ENCODE measurements at places on chromosomes 2 and 18.

GRCh38 chr18:65093346-65093745, 657.5 kb upstream of the CDH7 start:
- no peak for DNase-seq

GRCh38 chr2:238714038-238714528, 133.8 kb upstream of the TWIST2 start:
- DNase-seq = no peak

DNA sequence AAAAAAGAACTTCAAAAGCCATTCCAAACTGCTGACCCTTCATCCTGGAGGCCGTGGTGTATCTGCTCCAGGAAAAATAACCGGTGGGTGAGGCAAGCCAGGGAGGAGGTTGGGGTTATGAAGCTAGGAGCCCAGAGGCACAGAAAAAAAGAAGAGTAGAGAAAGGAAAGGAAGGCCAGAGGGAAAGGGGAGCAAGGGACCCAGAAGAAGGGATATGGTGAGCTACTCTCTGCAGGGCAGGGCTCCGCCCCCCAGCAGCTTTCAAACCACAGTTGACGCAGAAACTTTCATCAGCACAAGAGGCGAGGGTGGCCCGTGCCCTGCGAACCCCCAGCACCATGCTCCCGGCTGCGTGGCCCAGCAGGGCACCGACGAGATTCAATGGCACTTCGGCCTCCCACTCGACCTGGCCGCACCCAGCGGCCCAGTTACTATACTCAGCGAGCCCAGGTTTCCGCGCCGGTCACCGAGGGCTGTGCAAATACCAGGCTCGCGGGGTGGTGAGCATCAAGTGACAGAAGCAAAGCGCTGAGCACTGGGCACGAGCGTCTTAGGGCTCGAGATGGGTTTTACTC, 665 bp downstream of the MCM6 start:
- no peak for DNase-seq

DNA sequence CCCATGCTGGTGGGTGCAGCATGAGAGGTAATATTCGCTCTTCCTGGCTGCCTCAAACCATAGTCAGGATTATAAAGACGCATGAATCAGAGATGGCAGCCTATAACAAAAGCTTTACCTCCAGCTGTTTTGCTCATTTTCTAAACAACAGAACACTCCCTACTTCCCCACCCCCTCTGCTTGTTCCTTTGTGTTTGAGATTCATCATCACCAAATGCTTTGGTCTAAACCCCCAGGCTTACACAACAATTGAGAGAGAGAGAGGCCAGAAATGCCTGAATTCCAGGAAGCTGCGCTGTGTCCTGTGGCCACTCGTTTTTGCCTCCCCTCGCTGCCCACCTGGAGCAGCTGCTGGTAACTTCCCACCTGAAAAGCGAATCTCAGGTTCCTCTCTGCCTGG, 78.8 kb upstream of the CAPN13 start:
- DNase-seq = no peak

GRCh38 chr2:70381821-70382220, 80.0 kb upstream of the FAM136A start:
- DNase-seq = no peak

DNA sequence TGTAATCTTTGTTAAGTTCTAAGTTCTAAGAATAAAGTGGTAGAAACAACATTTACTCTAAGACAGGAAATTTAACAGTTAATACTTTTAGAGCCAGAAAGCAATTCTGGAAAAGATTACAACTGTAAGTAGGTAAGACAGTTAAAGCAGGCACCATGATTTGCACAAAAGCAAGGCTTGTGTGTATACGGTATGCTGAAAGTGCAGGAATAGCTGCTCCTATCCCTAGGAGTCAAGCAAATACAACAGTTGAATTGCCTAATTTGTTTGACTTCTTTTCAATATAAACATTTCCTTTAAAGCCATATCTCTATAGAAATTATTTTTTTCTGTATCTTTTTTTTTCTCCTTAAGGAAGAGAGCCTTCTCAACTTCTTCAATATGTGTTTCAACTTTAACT, 116.4 kb downstream of the KCNJ3 start:
- DNase-seq = no peak

GRCh38 chr2:237929979-237930378, 36.8 kb upstream of the UBE2F start:
- DNase-seq = no peak

GRCh38 chr18:11736656-11737055, 47.6 kb downstream of the GNAL start:
- DNase-seq = no peak

DNA sequence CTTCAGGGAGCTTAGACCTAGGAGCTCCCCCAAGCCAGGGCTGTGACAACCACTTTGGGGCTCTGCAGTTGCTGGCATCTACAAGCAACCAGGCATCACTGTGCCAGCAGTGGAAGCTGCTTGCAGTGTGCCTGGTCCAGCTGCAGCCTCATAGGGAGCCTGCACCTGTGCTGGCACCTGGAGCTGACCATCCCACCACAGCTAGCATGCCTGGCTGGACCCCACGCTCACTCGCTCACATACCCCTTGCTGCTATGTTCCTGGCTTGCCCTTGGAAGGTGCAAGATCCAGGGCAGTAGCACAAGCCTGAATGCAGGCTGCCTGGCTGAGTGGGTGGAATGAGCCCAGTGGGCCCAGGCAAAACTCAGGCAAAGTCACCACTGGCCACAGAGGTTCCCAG, 82.5 kb downstream of the ZNF804A start:
- no peak for DNase-seq

- DNase-seq = no peak
Observed at GRCh38 chr2:11676640-11677039, 6.6 kb upstream of the NTSR2 start.

- no peak for DNase-seq
Observed at GRCh38 chr2:175442441-175442840, 260.9 kb upstream of the ATP5MC3 start.

DNA sequence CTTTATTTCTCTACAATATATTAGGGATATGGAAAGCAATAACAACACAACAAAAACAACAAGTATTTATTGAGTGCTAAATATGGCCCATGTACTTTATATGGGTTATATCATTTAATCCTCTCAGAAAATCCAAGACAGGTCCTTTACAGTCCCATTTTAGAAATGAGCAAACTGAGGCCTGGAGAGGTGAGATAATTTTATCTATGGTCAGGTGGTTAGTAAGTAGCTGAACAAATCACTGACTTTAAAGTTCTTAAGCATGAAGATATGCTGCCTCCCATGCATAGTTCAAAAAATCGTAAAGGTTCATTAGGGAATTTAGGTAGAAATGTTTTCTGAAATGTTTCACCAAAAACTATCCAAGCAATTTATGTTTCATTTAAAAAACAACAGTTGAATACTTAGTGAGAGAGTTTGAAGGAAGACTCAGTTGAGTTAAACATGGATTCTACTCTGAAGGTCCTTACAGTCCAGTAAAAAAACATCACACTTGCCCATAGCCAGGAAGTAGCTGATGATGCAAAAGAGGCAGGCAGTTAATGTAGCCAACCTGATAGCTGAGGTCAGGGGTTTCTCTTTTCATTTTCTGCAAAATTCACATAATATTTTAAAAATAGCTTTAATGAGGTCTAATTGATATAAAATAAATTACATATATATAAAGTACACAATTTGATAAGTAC, 7.6 kb upstream of the NFE2L2 start:
- DNase-seq = no peak

DNA sequence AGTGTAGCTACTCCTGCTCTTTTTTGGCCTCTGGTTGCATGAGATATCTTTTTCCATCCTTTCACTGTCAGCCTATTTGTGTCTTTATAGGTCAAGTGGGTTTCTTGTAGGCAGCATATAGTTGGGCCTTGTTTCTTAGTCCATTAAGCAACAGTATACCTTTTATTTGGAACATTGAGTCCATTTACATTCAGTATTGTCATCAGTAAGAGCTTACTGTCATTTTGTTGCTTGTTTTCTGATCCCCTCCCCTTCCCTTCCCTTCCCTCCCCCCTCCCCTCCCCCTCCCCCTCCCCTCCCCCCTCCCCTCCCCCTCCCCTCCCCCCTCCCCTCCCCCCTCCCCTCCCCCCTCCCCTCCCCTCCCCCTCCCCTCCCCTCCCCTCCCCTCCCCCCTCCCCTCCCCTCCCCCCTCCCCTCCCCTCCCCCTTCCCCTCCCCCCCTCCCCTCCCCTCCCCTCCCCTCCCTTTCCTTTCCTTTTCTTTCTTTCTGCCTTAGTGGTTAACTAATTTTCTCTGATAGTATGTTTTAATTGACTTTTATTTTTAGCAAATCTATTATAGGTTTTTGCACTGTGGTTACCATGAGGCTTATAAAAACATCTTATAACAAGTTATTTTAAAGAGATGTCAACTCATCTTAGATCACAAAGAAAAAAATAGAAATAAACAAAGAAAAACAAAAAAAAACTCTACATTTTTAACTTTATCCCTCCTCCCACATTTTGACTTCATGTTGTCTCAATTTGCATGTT, 13.2 kb upstream of the DCDC2C start:
- no peak for DNase-seq

GRCh38 chr2:10400568-10400977, 47.6 kb downstream of the ODC1 start:
- no peak for DNase-seq

- DNase-seq = no peak
Observed at GRCh38 chr2:193690572-193690971, 1495.8 kb upstream of the TMEFF2 start.
